ENCODE measurements at places on chromosomes 1 and 21.

DNA sequence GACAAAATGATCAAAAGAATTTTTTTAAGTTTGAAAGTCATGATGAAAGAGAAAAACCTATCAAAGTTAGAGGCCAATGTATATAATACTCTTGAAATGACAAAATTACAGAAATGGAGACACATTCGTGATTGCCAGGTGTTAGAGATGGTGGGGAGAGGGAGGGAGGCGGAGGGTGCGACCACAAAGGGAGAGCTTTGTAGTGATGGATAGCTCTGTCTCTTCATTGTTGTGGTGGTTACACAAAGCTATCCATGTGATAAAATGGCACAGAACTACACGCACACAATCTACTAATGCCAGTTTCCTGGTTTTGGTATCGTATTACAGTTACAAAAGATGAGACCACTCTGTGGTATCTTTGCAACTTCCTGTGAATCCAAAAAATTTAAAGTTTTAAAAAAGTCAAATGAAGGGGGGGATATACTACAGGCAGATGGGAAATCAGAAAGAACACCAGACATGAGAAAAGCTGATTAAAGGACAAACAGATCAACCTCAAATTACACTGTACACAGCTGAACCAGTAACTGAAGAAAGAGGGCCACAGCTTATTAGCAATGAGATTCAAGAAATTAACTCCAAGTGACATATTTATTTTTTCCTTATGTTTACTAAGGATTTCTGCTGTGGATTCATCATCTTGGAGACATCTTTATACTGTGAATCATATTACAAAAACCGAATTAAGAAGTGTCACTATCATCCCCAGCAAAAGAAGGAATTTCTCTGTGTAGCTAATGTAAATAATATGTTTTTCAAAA lies 199.1 kb downstream of the SLC45A1 start:
- no peak for DNase-seq

- no peak for DNase-seq
Measured at GRCh38 chr1:233229288-233229687, 66.2 kb downstream of the PCNX2 start.

DNA sequence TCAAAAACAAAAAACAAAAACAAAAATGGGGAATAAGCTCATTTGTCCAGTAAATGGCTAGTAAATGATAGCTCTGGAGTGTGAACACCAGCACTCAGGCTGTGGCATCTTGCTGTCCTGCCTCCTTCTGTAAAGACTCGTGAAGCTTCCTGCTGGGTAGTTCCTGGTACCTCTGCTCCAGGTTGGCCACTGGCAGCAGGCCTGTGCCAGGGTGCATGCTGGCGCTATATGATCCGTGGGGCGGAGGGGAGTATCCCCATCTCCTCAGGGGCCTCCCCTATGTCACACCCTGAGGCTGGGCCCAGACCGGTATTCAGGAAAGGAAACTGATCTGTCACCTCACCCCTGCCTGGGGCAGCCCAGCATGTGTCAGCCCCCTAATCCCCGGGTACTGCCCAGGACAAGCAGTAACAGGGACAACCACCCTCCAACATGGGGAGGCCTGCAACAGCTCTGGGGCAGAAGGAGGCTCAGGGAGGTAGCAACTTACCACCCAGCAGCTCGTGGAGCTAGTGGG lies 14.1 kb downstream of the ALPL start:
- DNase-seq = no peak

DNA sequence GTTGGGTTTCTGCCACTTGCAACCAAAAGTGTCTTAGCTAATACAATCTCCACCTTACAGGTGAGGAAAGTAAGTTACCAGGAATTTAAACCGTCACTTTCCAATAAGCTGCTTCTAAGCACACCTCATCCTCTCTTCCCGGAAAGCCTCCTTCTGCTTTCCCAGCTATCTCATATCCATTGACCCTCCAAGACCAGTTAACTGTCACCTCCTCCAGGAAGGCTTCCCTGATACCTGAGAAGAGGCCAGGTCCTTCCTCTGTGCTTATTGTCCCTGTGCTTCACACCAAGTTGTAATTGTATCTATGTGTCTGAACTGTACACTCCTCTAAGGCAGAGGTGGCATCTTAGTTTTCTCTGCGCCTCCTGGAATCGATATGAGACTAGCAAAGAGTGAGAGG lies 11.2 kb upstream of the MATN1 start:
- no peak for DNase-seq

DNA sequence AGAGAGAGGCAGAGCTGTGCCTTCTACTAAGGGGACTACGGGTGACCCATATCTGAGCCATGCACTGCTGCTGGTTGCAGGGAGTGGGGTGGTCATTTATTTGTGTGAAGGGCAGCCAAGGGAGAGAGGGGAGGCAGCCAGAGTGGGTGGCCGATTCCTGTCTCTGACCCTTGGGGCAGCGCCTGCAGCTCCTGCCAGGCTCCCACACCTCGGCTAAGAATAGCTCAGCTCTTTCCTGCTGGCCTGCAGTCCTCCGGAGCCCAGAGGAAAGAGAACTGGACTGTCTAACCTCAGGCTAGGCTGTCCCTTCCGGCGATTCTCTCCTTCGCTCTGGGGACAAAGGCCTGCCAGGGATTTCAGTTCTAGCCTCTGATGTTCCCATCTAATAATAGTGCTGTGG lies 11.6 kb upstream of the CD34 start:
- DNase-seq = no peak

DNA sequence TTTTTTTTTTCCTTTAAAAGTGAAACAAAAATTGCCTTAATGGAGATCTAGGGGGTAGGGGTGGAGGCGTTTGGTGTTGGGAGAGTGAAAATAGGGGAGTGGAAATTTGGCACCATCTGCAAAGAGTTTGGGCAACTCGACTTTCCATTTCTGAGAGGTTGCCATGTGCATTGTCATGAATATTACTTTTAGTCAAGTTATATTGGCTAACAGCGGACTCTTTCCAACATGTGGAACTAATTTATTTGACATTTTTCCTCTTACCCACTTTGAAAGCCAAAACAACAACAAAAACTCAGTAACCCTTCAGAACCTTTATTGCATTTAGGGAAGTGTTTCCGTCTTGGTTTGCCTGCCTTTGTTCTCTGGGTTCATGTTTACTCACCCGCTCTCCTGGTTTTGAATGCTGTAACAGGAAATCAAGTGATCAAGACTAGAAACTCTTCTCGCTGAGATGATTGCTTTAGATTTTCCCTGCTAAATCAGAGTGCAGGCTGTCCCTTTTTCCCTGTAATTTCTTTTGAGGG lies 70.4 kb downstream of the CACHD1 start:
- DNase-seq = no peak

DNA sequence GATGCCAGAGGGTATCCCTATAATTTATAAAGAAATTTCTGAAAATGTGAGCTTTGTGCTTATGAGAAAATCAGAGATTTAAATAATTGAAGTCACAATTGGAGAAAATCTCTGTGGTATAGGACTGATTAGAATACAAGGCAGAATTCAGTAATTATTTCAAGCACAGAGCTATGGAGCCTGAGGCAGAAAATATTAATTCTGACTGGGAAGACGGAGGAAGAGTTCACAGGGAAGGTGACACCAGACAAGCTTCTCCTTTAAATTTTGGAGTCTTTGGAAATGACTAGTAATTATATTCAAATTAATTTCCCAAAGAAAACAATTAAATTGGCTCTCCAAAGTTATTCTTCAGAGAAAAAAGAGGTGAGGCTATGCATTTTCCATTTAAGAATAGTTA lies 121.5 kb downstream of the CHRM3 start:
- no peak for DNase-seq

- DNase-seq = no peak
Measured at GRCh38 chr1:114154146-114154962, 685 bp upstream of the SYT6 start.

DNA sequence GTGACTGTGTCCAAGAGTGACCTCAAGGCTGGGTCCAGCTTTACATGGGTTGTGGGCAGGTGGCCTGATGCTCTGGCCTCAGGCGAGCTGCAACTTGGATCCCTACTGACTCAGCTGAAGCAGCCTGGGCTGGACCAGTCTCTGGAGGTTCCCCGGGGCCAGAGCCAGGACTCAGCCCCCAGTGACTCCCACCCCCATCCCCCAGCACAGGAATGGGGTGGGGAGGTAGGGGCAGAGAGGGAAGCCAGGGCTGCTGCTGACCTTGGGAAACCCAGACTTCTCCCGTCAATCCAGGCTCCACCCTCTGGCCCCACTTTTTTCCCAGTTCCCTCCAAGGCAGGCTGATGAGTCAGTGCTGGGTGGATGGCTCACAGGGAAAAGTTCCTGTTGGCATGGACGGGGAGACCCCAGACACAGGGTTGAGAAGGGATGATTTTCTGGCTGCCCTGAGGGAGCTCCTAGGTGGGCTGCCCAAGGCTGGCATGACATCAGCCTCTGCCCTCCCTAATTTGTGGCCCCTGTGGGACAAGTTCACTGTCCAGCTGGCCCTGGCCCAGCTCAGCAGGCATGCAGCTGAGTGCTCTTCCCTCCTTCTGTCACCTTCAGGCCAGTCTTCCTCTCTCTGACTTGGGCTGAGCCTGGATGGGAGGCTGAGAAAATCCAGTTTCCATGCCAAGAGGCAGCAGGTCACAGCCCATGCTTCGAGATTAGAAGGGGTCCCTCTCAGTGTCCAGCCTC lies 2.2 kb downstream of the ZC3H12A start:
- peak; percentile 56 for DNase-seq

GRCh38 chr1:193438312-193438711 lies 251.9 kb upstream of the B3GALT2 start:
- DNase-seq = no peak

DNA sequence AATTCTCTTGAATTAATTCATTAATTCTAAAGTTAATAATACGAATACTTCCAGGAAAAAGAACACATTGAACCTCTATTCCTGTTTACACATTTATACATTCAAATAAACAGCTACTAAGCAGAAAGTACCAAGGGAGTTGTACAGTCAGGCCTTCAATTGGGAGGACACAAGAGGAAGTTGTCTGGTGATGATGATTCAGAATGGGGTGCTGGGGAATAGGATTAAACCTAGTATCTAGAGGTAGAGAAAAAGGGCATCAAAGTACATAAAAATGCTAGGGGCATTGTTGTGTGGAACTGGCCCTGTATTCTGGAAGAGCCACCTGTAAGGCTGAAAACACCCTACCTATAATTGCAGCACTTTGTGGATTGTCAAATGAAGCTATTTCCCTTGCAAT lies 71.7 kb upstream of the MROH9 start:
- no peak for DNase-seq

GRCh38 chr1:176017722-176018121 lies 189.4 kb downstream of the COP1 start:
- DNase-seq = no peak

GRCh38 chr21:38333301-38334272 lies 76.8 kb downstream of the KCNJ15 start:
- DNase-seq = no peak

DNA sequence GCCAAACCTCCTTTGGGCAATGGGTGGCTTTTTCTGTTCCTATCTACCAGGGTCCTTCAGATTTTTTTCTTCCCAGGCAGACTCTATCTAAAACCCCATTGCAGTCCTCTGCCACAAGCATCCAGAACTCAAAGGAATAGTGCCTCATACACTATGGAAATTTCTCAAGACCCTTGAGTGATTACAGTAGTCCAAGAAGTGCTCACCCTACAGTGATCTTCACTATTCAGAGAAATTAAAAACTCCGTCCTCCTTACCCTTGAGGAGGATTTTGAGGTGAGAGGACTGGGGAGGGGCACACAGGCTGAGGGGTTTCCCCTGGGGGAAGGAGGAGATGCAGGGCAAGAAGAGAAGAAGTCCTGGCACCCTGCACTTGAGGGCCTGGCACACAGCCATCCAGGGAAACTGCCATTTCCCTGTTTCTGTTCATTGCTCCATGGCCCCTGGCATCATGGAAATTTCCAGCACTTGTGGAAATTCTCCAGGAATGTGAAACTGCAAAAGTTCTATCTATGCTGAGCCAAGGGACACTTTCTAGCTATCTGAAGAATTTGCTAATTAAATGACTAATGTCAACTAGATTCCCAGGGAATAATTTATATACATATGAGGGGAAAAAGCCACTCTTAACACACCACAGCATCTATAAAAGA lies 102.5 kb upstream of the ATP1B1 start:
- DNase-seq = no peak

Data from brain microvascular endothelial cell (primary cell).